Activated naive CD8-positive, alpha-beta T cell treated with anti-CD3 and anti-CD28 coated beads, Interleukin-2, amount 50 U/mL, for 16 hours (primary cell): ENCODE measurements at places on chromosomes 11 and 22.

DNA sequence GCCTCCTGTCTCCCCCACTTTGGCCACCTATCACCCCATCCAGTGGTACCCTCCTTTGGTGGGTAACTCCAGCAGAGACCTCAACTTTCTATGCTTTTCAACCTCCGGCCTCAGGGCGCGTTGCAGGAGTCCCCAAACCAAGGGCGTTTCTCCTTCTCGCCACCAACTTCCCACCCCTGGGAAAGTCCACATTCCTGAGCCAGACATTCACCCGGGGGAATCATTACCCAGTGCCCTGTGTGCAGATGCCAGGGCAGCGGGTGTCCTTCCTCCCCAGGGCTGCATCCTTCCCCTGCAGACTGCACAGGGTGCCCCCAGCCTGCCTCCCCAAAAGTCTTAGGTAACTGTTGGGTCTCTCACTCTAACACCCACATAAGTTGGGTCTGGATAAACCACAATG lies 26.4 kb downstream of the MYEOV start:
- no peak for DNase-seq

DNA sequence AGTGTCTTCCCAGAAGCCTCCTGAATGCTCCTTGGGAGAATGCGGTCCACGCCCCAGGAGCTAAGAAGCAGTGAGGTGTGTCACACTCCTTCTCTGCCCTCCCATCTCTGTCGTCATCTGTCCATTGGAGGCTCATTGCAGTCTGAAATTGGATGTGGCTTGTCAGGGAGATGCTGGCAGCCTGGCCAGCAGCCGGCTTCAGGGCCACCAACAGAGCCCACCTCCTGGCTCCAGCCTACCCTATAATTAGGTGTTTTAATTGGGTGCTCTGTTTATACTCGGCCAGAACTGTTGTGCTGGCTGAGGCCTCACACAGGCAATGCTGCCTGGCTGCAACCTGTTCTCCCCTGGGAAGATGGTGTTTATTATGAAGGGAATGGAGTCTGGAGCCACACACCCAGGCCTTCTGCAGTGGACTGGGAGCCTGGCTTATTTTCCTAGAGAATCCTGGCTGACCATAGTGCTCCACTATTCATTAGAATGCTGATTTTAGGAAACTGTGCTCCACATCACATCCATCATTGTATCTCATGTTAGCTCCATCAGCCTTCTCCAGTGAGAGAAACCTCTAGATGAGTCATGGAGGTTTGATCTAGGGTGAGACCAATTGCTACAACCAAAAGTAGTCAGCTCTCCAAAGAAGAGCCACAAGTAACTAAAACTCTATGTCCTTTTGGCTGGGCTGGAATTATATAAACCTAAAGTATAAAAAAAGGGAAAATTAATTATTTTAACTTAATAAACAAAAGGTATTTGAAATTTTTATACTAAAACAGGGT lies 86.8 kb upstream of the CRTAM start:
- no peak for DNase-seq

DNA sequence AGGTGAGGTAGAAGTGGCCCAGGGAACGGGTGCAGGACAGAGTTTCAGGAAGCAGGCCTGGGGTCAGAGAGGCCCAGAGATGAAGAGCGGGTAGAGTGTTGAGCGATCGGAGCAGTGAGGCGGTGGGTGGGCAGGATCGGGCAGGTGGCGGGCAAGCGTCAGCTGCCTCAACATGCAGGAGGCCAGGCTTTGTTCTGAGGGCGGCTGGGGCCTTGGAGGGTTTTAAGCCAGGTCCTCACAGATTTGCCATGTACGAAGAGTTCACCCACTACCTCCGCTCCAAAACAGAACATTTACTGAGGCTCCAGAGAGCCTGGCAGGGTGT lies 29.4 kb downstream of the FLRT1 start:
- DNase-seq = no peak

DNA sequence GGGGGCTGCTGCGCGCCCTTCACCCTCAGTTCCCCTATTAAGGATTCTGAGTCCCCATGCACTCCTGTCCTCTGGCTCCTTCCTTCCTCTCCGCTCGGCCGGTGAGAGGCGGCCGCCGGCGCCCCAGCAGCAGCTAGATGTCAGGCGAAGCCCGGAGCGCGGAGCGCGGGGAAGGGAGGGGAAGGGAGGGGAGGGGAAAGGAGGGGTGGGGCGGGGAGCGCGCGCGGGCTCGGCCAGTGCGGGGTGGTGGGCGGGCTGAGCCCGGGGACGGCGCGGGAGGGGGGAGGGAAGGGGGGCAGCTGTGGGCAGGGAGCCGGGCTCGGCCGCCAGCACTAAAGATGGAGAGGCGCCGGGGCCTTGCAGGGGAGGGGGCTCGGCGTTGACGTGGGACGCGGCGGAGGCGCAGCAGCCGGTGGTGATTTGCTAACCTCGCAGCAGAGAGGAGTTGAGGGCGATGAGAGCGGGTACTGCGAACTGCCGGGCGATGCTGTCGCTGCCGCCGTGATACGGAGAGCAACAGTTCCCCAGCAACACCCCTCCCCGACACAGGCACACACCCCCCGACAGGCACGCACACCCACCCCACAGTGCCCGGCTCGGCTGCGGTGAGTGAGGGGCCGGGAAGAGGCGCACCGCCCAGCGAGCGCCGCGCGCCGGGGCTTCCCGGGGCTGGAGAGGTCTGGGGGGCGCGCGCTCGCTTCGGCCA lies at the start of gene ZBTB16:
ZBTB16 (plus strand) TSS at position 434 of the 706 bp plus-strand sequence. CDS start 3,590 bp downstream, outside the sequence.
- DNase-seq = no peak

- no peak for DNase-seq
Observed at GRCh38 chr22:35195821-35196220, 61.5 kb upstream of the HMGXB4 start.

DNA sequence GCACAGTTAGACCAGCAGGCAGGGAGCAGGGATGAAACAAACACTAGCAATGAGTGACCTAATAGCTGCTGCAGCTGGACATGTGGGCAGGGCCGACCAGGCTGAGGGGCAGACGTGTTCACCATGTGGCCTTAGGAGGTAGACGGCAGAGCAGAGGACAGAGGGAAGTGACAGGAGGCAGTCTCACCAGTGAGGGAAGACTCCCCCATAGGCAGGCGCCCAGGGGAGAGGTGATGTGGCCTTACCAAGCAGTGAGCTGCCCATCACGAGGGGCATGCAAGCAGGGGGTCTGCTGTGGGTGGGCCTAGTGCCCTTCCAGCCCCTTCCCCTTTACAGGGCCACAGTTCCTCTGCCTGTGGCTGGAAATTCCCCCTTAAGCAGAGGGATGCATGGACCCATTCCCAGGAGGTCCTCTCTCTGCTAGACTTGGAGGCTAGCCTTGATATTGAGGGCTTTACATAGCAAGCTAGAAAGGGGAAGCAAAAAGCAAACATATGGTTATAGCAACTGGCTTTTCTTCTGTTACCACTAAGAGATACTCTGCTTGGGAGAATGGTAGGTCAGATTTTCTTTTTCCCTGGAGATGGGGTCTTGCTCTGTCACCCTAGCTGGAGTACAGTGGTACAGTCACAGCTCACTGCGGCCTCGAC lies 67.6 kb downstream of the MPPED1 start:
- DNase-seq = no peak

DNA sequence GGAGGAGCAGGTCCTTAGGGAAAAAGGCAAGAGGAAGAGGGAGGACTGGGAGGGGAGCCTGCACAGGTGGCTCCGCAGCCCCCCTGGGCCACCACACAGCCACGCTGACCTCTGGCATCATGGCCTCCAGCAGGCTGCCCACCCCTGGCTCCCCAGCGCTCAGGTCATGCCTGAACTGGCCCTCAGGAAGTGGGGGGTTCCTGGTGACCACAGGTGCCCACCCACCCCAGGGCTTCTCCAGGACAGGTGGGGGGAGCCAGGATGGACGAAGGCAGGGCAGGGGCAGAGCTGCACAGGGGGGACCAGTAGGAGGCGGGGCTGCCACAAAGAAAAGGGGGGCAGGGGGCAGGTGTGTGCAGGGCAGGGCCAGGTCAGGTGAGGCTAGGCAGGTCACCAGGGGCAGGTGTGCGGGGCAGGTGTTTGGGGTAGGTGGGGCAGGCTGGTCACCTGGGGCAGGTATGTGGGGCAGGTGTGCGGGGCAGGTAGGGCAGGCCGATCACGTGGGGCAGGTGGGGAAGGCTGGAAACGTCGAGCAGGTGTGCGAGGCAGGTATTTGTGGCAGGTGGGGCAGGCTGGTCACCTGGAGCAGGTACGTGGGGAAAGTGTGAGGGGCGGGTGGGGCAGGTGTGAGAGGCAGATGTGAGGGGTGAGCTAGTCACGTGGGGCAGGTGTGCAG lies 997 bp downstream of the DEAF1 start:
- DNase-seq = no peak

DNA sequence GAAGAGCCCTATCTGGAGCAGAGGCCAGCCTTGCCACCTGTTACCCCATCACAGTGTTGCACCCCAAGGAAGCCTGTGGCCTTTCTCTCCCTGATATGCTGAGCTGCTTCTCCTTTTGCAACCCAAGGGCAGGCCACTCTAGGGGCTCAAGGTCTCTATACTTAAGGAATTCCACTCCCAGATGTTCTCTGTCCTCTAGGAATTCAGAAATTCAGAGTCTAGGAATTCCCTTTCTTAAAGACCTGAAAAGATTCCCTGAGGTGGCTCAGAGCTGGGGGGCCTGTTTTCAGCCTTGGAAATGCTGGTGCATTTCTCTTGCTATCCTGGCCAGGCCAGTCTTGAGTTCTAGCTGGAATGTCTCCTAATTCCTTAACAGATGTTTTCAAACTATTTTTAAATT lies 68.0 kb upstream of the OLFML1 start:
- no peak for DNase-seq

- DNase-seq = no peak
Observed at GRCh38 chr11:77435972-77436371, 37.9 kb downstream of the PAK1 start.

DNA sequence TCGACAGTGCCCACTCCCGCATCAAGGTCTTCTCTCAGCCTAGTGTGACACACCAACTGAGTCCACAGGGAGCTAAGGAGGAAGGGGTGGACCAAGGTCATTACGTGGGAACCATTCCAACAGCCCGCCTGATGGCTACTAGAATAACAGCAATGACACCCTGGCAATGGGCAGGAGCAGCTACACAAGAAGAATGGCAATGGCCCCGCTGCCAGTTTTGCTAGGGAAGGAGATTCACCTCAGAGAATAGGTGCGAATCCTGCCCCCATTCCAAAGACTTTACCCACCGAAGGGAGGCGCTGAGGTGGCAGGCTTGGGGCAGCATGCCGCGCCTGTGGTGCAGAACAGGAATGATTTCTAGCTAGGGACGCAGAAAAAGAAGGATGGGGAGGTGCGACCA lies 9.1 kb downstream of the WT1 start:
- no peak for DNase-seq

DNA sequence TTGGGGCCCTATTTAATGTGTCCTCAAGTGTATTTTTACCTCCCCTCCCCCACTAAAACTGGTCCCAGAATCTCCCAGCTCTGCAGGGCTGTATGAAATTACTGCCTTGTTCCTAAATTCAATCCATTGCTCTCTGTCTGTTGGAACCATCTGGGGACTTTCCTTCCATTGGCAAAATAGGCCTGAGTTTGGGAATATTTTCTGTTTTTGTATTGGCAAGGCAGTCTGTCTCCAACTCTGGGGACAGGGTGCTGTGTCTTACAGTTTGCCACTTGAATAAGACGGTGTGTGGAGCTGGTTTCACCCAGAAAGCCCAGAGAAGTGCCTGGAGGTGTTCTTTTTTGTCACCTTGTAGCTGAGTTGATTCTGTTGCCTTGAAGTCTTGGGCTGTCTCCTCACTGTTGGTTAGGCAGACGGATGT lies 1.3 kb downstream of the PACS1 start:
- no peak for DNase-seq

GRCh38 chr22:40436505-40437431 lies 66.4 kb downstream of the SGSM3 start:
- no peak for DNase-seq

GRCh38 chr22:30312053-30312452 lies 14.7 kb downstream of the TBC1D10A start:
- no peak for DNase-seq

- DNase-seq = no peak
Observed at GRCh38 chr11:103358251-103358650, 249.0 kb downstream of the DYNC2H1 start.

DNA sequence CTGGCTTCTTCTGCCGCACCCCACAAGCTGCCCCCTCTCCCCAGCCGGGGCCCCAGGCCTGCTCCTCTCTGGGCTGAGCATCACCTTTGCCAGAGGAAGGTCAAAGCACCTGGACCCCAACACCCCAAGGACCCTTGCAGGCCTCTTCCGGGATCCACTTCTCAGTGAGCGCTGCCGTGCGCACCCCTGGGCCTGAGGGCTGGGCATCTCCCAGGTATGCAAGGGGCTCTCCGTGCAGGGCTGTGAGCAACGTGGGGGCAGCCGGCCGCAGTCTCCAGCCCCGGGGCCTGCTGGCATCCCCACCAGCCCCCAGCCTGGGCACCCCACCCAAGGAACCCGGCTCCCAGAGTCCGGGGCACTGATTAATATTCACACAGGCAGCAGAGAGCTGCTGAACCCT lies 64.0 kb downstream of the BRD1 start:
- DNase-seq = no peak

DNA sequence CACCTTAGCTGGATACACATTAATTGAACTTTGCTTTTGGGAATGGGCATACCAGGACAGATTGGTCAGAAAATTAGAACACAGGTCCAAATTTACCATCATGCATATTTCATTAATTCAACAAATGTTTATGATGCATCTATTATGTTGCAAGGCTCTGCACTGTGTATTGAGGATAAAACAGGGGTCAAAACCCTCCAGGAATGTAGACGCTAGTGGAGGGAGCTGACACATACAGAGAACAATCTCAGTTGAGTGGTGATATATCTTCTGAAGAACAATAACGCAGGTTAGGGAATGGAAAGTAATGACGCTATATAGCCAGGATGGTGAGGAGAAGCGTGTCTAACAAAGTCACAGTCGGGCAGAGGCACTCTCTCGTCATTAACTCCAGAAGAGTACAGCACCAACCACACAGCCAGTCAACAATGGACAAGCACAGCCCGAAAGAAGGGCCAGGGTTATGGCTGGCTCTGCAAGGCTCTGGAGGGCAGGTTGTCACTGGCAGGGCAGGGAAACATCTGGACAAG lies 3.8 kb downstream of the FLI1 start:
- DNase-seq = no peak

DNA sequence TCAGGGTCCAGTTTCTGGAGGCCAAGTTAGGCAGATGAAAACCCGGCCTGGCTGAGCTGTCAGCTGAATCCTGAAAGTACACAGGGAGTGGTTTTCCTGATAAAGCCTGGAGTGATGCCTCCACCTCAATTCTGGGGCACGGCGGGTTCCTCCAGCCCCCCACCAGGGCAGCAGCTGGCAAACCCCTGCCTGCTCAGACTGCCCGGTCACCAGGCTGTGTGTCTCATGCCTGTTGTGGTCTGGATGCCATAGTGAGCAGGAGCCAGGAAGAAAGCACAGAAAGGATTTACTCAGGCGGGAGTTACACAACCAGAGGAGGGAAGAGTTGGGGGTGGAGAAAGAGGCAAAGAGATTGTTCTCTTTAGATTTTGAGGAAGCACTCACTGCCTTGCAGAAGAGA lies 119.9 kb upstream of the RASSF10 start:
- no peak for DNase-seq
